Endothelial cell of coronary artery (primary cell): ENCODE measurements at places on chromosomes 1 and 21. TPM values are rescaled to one million over a fixed set of nuclear protein-coding genes. Genes with fewer than 3 reads are reported as not detected.

The NFIA gene
- 7.0 and 10.5 TPM in 2 replicates for total RNA-seq

The FMO4 gene
- 0.36 and 0.47 TPM in 2 replicates for total RNA-seq

The AHCTF1 gene
- total RNA-seq = 25.6 and 33.0 TPM in 2 replicates

The ZSCAN20 gene
- total RNA-seq = 6.9 and 9.7 TPM in 2 replicates

The OR2T35 gene
- not detected in 2 replicates for total RNA-seq

The SLC6A17 gene
- total RNA-seq = 0.27 TPM in 1 of 2 replicates, not detected in the other

The RAVER2 gene
- 5.8 and 7.2 TPM in 2 replicates for total RNA-seq

The OLFML2B gene
- 0.09 and 0.28 TPM in 2 replicates for total RNA-seq

The DISC1 gene
- 13.6 and 15.6 TPM in 2 replicates for total RNA-seq

The F3 gene
- 1.3 and 28.9 TPM in 2 replicates for total RNA-seq

The NCMAP gene
- not detected in 2 replicates for total RNA-seq

The KRTAP12-2 gene
- not detected in 2 replicates for total RNA-seq

The LEMD1 gene
- 0.28 TPM in 1 of 2 replicates, not detected in the other for total RNA-seq

The TCHH gene
- under 0.01 TPM in 1 of 2 replicates, not detected in the other for total RNA-seq

The LCE3D gene
- total RNA-seq = not detected in 2 replicates

The NPHS2 gene
- total RNA-seq = not detected in 2 replicates

The AK5 gene
- 7.4 and 10.6 TPM in 2 replicates for total RNA-seq

The HPCA gene
- not detected in 2 replicates for total RNA-seq

The FOXO6 gene
- total RNA-seq = 0.18 and 0.19 TPM in 2 replicates

The URB2 gene
- total RNA-seq = 14.0 and 15.0 TPM in 2 replicates

The APCS gene
- not detected in 2 replicates for total RNA-seq

The ADCY10 gene
- total RNA-seq = under 0.01 TPM in 1 of 2 replicates, not detected in the other

The ECM1 gene
- total RNA-seq = 0.27 and 0.75 TPM in 2 replicates
